ENCODE measurements at places on chromosomes 11 and 22.

DNA sequence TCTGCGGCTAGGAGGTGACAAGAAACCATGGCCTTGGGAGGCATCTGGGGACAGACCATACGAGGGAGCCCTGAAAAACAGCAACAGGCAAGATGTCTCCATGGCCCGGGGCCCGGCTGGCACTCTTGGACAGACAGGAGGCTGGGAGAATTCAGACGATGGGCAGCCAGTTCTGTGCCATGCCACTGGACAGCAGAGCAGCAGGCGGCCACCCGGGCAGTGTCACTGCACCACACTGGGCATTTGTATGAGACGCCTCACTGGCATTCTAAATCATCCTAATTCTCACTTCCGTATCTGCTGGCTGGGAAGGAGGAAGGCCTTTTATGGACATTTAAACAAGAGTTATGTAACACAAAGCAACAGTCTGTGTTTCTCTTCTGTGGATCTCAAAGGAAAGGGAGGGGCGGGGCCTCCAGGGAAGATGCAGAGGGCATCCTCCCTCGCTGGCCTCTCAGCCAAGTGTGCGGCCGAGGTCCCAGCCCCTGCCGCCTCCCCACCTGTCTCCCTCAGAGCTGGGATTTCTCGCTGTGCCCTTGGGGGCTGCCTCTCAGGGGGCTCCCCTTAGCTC, 350.3 kb downstream of the SHANK2 start:
- DNase-seq = no peak

GRCh38 chr11:15278128-15278527, 163.4 kb downstream of the INSC start:
- DNase-seq = peak; percentile 0

- peak; percentile 56 for DNase-seq
Measured at GRCh38 chr11:90134478-90135003, at the start of gene NAALAD2. Gene NAALAD2 (plus strand): TSS chr11:90134663. CDS start chr11:90134759, 96 bp downstream.

DNA sequence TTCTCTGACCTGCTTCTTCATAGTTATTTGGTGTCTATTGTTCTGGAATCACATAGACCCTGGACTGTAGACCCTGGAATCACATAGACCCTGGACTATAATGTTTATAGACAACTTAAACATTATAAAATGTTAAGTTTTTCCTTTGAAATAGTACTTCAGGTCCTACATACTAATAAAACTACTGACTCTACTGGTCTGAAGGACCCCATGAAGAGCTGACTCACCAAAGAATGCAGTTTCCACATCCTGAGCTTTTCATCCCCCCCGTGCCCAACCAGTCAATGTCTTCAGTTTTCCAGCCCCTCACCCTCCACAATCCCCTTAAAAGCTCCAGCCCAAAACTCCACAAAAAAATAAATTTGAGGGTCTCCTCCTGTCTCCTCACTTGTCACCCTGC, 6.6 kb upstream of the PLEKHA7 start:
- DNase-seq = no peak

DNA sequence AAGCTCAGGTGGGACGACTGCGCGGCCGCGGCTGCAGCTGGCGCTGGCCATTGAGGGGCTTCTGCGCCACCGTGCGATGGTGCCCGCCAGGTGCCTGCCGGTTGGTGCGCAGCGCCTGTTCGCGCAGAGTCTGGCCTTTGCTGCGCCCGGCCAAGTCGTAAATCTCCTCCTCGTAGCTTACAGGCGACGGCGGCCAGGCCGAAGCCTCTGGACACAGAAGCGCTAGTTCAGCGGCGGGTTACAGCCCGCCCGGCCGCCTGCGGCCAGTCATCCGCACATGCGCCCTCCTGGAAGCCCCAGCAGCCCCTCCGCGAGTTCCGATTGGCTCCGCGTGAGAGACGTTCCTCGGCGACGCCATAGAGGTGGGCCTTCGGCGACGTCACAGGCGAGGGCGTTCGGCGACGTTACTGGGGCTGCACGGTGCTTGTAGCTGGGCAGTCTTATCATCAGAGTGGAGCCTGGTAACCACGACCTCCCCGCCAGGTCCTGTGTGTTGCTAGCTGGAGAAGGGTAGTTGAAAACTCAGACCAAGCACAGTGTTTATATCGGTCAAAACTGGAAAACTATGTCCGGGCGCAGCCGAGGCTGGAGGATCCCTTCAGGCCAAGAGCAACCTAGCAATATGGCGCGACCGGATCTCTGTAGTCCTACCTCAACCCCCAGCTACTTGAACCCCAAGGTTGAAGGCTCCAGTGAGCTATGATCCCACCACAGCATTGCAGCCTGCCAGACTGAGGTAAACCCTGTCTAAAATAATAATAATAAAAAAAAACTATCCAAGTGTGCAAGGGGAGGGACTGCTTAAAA, 265.7 kb downstream of the OR4C45 start:
- DNase-seq = no peak

DNA sequence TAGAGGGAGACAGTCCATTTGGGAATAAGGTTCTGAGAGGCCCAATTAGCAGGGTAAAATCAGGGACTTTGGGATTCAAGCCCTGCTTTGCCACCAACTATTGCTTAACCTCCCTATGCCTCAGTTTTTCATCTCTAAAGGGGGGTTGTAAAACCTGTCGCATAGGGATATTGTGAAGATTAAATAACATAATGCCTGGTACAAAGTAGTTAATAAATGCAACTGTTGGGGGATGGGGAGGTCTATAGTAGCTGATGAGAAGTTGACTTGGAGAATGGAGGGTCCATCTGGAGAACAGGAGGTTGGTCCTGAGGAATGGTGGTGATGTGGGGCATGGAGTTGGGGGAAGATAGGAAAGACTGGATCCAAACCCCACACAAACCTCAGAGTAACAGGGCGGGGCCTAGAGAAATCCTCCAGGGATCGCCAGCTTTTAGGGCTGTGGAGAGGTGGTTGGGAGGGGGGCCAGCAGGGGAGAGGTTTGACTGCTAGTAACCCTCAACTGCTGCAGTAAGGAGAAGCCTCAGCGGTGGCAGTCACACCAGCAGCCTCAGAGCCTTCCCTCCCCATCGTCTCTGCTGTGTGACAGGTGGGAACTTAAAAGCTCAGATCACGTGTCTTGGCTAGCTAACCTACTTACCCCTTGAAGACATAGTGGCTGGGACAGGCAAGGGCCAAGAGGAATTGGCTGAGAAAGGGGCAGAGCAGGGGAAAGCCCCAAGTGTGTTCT, 1.1 kb upstream of the ABCG4 start:
- no peak for DNase-seq

DNA sequence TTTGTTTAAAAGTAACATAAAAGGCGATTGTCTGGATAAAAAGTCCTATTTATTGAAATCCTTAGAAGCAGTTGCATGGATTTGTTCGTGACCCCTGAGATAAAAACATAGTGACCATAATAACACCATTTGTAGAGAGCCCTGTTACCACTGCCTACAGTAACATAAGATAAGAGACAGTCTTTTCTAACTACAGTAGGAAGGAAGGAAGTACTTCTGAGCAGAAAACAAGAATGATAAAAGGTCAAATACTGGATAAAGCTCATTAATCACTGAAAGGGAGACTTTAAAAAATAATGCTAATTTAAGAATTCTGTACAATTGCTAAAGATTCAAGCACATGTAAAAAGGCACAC, 47.1 kb upstream of the SOX6 start:
- no peak for DNase-seq

GRCh38 chr11:77252555-77253270, 48.8 kb downstream of the GDPD4 start:
- no peak for DNase-seq

DNA sequence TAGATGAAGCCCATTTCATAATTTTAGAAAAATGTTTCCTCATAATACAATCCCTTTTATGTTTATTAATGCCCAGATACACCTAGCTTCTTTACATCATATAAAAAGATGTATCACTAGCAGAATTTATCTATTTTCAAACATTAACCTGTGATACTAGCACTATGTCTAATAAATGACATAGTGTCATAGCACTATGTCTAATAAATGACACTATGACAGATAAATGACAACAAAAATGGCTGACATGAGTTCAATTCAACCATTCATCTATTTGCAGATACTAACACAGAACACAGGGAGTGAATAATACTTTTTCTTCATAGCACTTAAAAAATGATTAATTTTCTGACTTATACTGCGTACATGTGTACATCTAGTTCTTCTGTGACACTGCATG, 19.4 kb upstream of the KDM4E start:
- DNase-seq = no peak

DNA sequence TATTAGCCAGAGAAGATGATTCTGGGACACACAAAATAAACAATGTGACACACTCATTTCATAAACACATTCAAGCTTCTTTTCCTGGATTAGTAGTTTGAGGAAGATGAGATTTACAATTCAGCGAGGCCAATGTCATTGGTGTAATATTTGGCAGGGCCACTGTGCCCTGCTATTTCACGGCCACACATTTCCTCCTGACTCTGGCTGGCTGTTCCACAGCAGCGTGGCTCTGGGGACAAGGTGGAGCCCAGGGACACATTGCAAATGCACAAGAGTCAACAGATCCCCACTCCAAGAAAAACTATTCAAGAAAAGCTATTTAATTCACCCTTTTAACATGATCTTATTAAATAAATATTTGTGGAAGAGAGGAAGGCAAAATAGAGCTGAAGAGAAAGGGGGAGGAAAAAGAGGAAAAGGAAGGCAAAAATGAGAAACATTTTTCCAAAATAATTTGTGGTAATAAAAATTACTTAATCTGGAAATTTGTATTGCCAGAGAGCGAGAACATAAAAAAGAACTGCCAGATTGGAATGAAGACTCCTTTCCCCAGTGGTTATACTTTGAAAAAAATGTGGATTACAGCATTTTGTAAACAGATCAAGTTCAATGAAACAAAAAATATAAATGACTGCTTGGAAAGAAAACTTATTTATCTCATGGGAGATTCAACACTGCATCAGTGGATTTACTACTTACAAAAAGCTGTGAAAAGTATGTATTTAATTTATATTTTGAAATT, 27.1 kb downstream of the NXPE2 start:
- no peak for DNase-seq

DNA sequence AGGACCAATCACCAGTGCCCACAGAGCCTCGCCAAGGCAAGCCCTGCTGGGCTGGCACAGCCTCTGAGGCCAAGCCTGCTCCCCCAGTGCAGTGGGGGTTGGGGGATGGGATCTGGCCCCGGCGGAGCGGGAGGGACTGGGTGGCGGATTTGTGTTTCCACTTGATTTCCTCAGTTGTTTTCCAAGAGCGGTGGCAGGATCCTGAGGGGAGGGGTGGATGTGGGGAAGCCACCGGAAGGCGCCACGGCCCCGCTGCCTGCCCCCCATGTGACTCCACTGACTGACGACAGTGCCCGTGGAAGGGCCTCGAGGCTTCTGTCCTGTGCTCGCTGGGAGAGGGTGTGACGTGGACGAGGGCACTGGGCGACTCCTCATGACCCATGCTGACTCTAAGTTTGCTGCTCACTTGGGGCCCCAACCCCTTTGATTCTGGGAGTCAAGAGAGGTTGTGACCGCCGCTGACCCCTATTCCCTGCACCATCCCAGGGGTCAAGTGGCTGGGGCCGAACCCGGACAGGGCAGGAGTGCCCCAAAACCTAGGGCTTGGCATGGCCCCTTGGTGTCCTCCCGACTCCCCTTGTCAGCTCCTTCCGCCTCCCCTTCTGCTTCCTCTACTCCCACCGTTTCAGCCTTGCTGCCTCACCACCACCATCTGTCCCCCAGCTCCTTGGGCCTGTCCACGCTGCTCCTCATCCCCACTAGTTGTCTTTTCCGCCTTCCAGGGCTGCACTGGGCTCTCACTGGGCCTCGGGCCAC, 23.5 kb upstream of the PICK1 start:
- no peak for DNase-seq

DNA sequence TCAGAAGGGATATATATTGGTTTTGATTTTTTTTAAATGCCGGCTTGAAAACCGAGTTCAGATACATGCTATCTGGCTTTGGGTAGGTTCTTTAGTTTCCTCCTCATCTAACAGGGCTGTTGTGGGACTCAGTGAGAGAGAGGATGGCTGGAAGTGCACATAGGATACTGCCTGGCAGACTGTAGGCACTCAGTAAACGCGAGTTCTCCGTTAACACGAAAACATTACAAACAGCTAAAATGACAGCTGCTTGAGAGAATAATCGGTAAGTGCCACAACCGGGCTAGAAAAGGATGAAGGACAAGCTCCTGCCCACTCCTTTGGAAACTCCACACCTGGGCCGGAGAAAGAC, 369 bp downstream of the XRRA1 start:
- DNase-seq = no peak

Data from fibroblast of skin of right biceps (primary cell).